ENCODE measurements at places on chromosomes 1 and 21.

DNA sequence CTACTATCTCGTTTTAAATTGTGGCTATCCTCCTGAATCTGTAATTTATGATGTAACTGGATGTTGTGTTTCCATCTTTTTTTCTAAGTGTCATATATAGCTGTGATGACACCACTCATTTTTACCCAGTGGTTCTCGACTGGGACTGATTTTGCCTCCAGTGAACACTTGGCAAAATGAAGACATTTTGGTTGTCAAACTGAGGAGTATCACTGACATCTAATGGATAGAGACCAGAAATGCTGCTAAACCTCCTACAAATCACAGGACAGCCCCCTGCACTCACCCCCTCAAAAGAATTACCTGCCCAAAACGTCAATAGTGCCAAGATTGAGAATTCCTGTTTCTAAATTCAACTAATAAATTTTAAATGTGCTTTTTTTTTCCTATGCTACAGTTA lies 1.9 kb downstream of the TRMT13 start:
- DNase-seq, result peak; percentile 9

GRCh38 chr21:33238146-33238545 lies 8.4 kb downstream of the IFNAR2 start:
- DNase-seq, result no peak

DNA sequence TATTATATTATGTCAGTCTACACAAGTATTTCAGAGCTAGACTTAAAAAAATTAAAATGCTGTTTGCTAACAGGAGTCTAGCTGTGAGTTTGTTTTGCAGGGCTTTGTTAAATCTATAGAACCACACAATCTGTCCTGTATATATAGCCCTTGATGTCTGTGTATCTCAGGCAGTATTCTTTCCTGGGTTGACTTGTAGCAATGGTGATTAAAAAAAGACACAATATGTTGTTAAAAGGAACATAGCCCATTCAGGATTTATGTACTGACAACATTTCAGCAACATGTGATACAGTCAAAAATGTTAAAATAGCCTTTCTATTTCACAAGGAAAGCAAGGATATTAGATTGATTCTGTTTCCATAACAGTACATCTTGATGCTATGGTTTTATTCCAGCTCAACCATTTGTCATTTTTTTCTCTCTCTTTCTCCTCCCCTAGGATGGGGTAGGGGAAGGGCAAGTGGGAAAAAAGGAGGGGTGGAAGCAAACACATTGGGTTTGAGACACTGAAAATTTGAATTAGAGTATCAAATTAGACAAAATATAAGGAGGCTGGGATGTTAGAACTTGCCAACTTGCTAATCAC lies 139.2 kb downstream of the DSCAM start:
- no peak for DNase-seq

DNA sequence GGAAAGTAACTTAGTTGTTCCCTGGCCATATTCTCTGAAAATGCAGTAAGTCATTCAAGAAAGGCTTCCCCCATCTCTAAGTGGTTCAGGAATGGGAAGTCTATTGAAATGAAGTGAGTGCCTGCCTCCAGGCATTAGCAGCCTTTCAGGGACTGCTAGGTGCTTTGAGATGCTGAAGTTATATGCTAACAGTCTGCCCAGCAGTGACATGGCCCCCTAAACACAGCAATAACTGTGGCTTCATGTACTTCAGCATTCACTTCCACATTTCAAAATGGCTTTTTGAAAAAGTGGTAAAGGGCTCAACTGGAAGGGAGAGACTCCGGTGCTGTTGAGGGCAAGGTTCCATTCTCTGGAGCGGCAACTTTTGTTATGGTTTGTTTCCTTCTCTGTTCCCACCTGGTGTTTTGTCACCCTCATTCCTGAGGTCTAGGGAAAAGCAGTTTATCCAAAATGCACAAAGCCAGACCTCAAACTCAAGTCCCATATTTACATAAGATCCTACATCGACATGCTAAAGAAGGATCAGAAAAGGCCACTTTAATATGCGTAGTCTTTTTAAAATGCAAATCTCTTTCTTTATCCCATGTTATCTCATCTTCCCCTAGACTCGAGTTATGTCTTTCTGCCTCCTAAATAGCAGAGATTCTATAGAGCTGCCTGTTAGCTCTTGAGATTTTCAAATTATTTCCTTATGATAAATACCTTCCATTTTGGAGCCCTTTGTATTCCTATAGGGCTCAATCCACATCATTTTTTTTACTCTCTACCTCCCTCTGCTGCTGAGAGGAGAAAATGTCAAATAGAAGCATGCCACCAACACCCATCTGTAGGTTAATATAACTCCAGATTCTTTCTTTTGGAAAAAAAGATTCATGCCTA lies 34.2 kb upstream of the LRRC8C start:
- peak; percentile 27 for DNase-seq

DNA sequence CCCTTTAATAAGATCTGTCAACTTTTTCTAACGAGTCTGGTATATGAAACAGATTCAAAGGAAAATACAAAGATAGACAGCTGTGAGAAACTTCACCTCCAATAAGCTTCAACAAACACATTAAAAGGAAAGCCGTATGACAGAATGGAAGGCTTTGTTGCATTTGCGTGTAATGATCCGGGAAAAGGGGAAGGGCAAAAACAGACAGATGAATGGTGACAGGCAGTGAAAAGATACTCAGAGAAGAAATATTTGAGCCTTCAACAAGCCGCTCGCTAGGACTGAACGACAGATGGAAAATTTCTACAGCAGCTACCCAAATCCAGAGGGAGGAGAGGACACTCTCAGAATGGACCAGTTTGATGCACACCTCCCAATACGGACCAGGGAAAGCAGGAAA lies 14.9 kb downstream of the COPA start:
- DNase-seq, result no peak

GRCh38 chr1:193104502-193104906 lies 710 bp downstream of the GLRX2 start:
- DNase-seq, result peak; percentile 63

- no peak for DNase-seq
Measured at GRCh38 chr21:42595283-42596187, 57.9 kb upstream of the PDE9A start.

- no peak for DNase-seq
Measured at GRCh38 chr1:213994888-213995287, 7.1 kb downstream of the PROX1 start.
